ENCODE measurements at places on chromosomes 11 and 22.

DNA sequence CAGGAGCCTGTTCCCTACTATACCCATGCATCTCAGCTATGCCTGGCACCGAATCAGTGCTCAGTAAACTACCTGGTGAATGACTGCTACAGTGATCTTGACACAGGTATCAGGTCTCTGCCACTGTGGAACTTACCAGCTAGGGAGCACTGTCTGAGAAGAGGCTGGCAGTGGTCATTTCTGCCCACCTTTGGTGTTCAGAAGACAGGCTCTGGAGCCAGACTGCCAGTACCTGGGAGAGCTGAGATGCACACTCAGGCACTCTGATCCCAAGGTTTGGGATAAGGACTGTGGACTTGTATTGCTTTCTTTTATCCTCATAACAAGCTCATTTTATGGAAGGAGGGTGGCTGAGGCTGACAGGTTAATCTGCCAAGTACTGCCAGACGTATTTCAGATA is 52.7 kb downstream of the SYN3 start:
- DNase-seq = no peak

DNA sequence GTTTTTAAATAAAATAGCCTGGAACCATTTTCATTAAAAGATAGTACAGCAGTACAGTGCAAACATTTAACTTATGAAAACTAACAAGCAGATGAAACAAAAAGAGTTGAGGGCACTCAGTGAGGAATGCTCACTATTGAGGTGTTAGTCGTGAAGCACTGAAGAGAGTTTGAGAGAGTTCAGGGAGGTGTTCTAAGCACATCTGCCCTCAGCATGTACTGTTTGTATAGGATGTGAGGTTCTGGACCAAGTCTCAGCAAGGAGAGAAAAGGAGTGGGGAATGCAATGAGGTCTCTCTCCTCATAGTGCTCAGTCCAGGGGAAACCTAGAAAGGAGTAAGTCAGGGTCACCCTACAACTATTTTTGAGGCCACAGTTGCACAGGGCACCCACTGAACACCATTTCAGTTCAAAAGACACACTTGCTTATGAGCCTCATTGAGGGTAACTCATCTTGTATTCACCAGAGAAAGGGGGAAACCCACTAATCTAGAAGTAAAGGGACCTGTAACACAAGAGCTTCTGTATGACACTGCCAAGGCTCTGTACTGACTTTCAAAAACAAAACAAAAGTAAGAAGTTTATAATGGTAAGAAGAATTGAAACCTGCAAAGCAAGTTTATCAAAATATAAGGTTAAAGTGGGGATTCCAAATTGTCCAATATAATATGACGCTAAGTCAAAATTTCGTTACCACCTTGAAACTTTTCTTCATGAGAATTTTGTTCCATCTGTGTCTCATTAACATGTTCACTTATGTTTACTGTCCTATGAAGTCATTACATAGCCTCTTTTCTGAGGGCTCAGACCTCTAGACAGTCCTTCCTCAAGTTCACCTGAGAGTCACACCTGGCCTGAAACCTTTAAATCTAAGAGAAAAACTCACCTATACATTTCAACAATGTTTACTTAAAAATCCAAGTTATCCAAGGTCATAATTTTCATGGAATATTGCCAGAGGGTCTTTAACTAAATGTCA is 275.3 kb downstream of the ETS1 start:
- no peak for DNase-seq

DNA sequence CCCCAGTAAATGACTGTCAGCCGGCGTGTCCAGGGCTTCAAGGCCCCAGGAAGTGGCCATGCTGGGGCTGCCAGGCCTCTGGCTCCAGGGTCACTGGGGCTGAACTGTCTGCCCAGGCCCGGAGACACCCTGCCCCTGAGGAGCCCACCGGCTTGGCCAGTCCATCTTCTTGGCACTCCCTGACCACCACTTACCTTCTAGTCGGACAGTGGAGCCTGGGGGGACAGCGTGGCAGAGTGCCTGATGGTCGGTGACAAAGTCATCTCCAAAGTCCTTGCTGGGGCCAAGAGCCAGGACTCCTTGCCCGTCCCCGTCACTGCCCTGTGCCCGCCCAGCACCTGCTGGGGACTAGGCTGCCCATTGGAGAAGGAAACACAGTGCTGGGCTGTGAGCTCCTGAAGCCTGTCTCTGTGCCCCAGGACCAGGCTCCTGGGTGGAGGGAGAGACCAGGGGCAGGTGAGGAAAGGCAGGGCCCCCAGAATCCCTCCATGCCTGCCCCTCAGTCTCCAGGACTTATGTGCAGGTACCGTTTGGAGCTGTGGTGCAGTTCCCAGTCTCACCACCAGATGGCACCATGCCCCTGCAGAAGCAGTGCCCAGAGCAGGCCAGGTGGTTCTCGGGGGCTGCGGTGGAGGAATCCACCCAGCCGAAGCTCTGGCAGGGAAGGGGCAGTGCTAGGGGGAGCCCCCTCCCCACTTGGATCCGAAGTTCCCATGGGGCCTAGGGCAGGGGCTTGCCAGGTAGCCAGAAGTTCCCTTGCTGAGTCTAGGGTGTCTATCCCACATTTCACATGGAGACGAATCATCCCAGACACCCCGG is 6.0 kb upstream of the CCDC188 start:
- DNase-seq = peak; percentile 89

DNA sequence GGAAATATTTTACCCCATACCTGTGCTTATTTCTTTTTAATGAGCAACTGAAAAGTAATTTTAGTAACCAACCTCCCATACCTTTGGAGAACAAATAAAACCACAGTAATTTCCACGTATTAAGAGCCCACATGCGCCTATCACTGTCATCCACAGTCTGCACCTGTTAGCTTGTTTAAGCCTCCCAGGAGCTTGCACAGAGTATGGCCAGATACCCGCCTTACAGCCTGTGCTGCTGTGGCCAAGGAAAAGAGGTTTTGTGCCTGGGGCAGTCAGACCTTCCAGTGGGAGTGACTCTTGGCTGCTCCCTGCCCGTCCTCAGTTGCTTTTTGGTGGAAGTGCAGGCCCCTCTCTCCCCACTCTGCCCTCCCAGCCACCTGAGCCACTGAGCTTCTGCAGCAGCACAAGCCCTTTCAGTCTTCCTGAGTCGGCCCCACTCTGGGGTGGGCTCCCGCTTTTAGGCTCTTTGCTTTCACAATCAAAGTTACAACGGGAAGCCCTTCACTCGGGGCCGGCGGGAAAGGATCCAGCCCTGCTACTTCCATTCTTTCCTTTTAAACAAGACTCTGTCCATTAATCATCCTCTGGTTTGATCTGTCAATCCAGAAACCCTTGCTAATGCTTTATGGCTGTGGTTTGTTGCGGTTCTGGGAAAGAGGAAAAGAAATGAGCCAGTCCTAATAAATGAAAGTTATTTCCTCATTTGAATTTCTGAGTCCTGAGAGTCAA is 308.8 kb downstream of the TBC1D22A start:
- no peak for DNase-seq

GRCh38 chr22:24093855-24094254 is 82.8 kb downstream of the CABIN1 start:
- no peak for DNase-seq

DNA sequence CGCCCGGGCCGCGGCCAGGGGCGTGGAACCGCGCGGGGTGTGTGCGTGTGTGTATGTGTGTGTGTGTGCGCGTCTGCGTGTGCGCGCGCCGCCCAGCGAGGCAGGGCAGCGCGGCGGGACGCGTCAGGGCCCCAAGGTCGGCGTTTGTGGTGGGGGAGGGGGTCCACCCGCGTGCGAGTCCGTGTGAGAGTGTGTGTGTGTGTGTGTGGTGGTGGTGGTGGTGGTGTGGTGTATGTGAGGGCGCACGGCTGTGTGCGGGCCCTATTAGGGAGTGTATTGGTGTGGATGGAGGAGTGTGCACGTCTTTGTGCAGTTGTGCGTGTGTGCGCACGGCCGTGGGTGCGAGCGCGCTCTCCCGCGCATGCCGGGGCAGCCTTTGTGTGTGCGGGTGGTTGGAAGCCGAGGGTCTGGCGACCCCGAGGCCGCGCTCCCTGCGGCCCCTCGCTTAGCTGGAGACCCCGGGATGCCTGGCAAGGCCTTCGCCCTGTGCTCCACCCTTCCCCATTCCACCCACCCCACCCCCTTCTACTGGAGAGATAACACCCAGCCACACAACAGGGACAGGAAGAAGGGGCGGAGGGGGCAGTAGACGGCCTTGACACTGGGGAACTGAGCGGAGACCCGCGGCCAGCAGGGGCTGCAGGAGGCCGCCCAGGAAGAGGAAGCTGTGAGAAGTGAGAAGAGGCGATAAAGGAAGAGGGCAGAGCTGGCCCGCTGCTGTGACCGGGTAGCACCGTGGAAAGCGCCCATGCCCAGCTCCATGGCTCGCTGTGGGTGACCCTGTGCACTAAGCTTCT is 528 bp upstream of the ARRB1 start:
- peak; percentile 83 for DNase-seq

DNA sequence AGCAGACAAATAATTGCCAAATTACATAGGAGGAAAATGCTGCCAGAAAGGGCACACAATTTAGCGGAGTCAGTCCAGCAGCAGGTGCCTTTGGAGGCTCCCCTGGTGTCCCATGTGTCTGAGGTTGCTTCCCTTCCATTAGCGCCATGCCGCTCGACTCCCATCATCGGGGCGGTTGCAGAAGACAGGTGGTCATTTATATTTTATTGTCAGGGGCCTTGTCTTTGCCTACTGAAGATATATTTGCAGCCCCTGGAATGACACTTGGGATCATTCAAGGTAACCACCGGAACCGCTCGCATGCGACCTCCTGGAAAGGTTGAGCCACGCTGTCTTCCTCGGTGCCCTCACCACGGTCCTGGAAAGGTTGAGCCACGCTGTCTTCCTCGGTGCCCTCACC is 298.3 kb downstream of the TBC1D22A start:
- no peak for DNase-seq

DNA sequence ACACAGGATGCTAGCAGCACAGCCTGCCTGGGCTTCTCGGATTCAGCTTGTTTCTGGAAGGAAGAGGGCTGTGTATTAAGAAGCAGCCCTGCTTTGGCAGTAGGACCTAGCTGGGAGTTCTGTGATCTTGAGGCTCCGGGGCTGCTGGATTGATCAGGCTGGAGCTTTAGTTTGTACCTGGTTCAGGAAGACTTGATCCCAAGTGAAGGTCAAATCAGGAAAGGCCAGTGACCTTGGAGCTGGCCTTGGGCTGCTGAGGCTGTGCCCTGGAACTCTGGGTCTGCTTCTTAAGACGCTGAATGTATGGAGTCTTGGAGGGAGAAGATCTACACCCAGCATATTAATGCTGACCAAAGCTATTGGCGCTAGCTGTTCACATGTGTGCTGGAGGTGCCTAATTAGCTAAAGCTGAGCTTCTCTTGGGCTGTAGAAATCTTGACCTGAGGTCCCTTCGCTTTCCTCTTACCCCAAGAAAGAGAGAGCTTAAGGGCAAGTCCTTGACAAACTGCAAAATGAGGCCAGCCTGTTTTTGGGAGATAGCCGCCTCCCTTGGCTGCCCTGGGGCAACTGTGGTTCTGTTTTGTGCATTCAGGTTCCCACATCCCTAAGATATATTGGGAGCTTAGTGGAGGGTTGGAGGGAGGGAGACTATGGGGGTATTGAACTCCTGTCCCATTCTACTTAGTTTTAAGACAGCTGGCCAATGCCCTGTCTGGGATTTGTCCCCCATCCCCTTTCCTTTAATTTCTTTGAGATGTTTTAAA is 135.9 kb downstream of the DBX1 start:
- no peak for DNase-seq

DNA sequence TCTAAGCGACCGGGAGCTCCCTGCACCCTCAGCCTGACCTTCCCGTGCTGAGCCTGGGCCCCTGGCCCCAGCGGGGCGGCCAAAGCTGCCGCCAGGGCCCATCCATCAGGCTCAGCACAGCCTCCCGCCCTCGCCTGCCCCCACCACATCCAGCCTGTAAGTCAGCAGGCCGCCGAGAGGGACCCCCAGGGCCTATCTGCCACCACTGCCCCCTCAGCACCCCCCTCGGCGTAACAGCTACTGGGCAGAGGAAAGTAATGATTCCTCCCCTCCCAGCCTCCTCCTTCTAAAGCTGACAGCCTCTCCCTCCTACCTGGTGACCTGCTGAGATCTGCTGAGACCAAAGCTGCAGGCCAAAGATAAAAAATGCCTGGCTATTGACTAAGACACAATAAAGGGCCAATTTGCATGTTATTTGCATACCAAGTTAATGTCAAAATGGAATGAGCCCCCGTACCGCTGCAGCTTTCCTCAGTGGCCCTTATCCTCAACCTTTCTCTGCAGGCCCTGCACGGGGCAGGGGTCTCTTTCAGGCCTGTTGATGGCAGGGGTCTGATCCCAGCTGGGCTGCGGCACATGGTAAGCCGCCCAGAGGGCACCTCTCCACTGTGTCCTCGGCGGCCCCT is 51.6 kb downstream of the RPUSD4 start:
- DNase-seq = no peak

DNA sequence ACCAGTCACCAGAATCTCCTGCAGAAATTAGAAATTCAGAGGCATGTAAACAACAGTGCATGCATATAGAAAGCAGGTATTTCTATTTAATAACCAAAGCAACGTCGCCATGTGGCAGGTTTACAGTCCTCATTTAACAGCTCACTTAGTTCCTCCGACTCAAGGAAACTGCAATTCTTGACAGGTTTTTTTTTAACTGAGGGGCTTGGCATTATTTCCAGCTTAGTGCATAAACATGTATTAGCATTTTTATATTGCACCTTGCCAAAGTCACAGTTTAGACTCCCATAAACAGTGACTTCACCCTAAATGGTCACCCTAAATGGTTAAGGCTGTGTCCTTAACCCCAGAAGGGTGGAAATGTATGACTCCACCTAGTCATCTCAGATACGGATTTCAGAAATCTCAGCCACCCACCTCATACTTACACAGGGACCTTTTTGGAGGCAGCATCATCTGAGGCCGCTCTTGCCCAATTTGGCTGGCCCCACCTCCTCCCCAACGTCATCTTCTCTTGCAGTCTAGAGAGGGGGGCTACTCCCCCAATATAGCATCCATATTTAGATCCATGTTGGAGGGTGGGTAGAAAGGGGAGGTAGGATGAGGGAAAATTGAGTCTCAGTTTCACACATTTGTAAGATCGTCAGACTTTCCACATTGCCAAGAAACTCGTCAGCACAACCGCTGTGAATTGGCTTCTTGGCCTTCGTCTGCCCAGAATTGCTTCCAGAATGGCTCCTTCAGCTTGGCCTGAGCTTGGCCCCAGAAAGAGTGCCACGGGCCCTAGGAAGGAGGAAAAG is 31.8 kb upstream of the SLC35C1 start:
- no peak for DNase-seq

DNA sequence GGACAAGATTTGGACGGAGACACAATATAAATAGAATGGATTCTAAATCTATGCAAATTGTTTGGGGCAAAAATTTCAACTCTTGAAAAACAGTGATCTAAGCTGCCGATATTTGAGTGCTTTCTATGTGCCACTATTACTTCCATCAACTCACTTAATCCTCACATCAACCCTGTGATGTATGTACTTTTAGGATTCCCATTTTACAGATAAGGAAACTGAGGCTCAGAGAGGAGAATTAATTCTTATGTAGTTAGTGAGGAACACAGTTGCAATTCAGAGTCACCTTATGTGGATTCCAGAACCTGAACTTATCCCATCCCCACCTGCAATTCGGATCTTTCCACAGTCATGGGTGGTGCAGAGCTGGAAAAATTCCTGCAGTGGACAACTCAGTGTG is 60.3 kb downstream of the TSPAN18 start:
- DNase-seq = no peak

GRCh38 chr11:118908901-118909618 is 16.7 kb downstream of the BCL9L start:
- DNase-seq = no peak

GRCh38 chr22:49779853-49780697 is 47.6 kb downstream of the BRD1 start:
- no peak for DNase-seq

GRCh38 chr11:64566042-64566914 is 24.7 kb upstream of the SLC22A12 start:
- DNase-seq = peak; percentile 13

Measured in CD8-positive, alpha-beta T cell (primary cell).